ENCODE measurements at places on chromosomes 12 and 14.

- DNase-seq = no peak
Observed at GRCh38 chr14:34926552-34926951, 51.4 kb upstream of the BAZ1A start.

GRCh38 chr12:508795-509194, 49.1 kb downstream of the B4GALNT3 start:
- DNase-seq = no peak

- DNase-seq = no peak
Observed at GRCh38 chr12:6884539-6884938, 11.4 kb upstream of the SPSB2 start.

DNA sequence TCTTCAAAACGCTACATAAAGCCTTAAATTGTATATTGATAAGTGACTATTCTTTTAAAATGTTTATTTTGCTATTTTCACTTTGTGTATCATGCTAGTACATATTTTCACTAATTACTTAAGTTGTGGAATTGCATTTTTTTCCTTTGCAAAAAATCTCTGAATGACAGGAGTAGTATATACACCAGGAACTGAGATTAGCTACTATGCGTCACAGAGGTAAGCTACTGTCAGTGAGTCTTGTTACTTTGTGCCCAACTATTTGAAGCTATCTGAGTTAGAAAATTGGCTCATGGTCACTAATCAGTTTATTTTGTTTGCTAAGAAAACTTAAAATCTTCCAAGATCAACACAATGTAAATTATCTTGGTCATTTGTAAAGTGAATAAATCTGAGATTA, 887.4 kb downstream of the TMTC2 start:
- no peak for DNase-seq

- DNase-seq = no peak
Observed at GRCh38 chr12:116455540-116456329, 103.4 kb upstream of the MAP1LC3B2 start.

Measured in activated T-cell treated with anti-CD3 and anti-CD28 coated beads for 24 hours (primary cell).